ENCODE measurements at places on chromosomes 1 and 21.

DNA sequence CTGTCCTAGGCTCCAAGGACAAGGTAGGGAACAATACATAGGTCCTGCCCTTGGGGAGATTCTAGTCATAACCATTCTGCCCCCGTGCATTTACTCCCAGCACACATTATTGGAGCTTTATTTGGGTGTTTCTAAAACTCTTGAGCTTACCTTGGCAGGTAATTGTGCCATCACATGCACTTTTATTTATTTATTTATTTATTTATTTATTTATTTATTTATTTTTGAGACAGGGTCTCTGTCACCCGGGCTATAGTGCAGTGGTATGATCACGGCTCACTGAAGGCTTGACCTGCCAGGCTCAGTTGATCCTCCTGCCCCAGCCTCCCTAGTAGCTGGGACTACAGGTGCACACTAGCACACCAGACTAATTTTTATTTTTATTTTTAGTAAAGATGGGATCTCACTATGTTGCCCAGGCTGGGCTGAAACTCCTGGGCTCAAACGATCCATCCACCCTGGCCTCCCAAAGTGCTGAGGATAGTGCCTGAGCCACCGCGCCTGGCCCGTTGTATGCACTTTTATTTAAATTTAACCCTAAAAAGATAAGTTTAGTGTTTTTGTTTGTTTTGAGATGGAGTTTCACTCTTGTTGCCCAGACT, 9.2 kb downstream of the AGMAT start:
- no peak for DNase-seq

- no peak for DNase-seq
Observed at GRCh38 chr1:23020706-23021405, 1.6 kb downstream of the KDM1A start.

- no peak for DNase-seq
Observed at GRCh38 chr1:168430321-168430720, 113.5 kb downstream of the XCL2 start.

DNA sequence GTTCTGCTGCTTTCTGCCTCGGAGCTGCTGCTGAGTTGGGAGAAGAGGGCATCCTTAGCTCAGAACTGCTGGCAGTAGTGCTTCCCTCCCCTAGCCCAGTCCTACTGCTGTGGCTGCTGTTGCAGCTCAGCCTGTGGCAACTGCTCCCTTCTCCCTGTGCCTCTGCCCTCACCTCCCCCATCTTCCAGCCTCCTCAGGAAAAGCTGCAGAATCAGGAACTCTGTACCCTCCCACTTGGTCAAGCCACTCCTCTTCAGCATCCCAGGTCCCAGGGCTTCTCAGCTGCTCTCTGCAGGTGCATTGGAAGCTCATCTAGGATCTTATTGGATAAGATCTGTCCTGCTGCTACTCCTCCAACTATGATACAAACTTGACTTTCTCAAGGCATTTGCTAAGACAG, 316.7 kb downstream of the BRINP2 start:
- DNase-seq = no peak

DNA sequence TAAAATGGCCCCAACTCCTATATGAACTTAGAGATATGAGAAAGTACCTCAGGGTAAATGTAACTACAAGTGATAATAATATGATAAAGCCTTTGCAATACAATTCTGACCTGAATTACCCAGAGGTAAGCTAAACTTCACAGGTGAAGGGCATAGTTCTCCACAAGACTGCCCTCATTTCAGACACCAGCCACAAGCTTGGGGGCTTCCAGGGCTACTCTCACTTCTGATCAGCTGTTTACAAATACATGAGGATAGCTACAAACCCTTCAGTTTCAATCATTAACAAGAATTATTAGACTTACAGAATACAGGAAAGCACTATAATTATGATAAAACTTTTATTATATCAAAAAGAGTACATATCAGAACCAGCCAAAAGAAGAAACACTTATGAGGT, 18.7 kb upstream of the DPH5 start:
- no peak for DNase-seq

GRCh38 chr1:101165954-101166353, 70.9 kb upstream of the S1PR1 start:
- DNase-seq = no peak

- peak; percentile 53 for DNase-seq
Observed at GRCh38 chr1:185317886-185318310, 855 bp upstream of the IVNS1ABP start.

DNA sequence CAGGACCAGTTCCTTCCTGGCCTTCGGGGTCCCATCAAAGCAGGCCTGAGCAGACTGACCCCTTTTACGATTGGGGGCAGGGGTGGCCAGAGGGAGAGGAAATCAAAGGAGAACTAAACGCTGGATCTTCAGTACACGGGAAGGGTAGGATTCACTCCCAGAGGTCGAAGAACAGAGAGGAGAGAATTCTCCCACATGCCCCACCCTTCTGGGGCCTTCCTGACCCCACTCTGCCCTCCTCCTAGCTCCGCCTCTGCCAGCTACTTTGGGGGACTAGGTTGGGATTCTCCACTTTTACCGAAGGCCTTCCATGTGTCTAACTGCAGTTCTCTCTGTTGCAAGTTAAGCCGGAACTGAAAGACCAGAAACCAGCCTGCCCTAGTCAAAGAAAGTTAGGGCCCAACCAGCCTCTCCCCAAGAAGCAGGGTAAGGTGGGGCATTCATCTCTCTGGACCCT, 654 bp upstream of the ARHGEF2 start:
- no peak for DNase-seq

DNA sequence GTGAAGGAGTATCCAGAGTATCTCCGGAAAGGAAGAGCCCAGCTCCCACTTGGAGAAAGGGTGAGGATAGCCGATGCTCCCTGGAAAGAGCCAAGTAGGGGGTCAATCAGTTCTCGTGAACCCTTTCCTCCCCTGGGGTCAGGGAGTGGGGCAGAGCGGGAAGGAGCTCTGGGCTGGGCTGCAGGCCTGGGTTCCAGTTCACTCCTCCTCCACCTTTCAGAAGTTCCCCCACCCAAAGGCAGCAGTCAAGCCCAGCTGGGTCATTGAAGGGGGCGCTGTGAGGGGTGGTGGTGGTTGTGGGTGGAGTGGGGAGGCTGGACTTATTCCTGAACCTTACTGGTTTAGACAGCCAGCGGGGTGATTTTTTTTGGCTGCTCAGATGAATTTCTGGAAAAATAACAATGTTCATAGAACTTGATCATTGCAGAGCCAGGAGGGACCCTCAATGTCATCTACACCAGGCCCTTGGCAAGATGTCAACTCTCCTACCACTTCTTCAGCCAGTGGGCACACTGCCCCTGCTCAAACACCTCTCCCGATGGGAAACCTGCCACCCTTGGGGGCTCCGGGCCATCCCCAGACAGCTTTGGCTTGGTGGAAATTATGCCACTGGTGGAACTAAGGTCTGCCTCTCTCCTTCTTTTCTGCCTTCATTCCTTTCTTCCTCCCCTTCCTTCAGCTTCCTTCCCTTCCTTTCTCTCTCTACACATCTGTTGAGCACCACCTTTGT, 235.8 kb downstream of the TRABD2B start:
- no peak for DNase-seq

- peak; percentile 15 for DNase-seq
Observed at GRCh38 chr1:180863158-180863775, 49.4 kb upstream of the KIAA1614 start.

- no peak for DNase-seq
Observed at GRCh38 chr1:178686407-178686806, 38.6 kb upstream of the RALGPS2 start.

DNA sequence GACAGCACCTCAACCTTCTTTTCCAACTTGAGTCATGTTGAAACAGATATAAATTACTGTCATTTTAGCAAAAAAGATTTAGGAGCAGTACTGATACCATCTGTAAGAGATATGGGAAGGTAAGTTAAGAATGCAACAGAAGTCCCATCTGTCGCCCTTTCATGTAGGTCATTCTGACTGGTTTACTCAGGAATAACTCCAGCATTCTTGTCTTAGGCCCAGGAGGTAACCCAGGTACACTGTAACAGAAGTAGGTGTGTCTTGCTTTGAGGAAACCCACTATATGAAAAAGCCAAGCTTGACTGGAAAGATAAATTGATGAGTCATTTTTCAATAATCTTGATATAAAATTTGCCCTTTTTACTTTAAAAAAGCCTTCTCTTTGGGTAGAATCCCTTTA, 35.4 kb downstream of the PGM1 start:
- DNase-seq = no peak

DNA sequence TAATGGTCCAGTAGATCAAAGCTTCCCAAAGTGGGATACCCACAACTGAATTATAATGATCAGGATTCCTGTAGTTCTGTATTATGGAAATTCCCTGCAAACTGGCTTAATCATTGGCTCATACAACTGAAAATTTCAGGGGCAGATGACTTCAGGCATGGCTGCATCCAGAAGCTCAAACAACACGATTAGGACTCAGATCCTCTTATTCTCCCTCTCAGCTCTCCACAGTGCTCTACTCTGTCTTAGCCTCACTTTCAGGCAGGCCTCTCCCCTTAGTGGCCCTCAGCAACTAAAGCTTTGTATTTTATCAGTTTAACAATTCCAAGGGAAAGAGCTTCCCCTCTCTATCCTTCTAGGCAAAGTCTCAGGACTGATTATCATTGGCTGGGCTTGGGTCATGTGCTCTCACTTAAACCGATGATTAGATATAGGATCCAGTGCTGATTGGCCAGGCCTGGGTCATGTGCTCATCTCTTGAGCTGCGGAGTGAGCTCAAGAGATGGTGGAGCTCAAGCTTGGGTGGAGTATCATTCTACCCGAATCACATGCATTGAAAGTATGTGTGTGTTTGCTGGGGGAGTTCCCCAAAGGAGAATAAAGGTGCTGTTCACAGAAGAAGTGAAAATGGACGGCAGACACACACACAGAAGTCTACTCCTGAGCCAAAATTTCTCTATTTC, 57.9 kb upstream of the RUNX3 start:
- no peak for DNase-seq

- no peak for DNase-seq
Observed at GRCh38 chr1:232630894-232631195, 912 bp upstream of the SIPA1L2 start.

Measured in stimulated activated CD4-positive, alpha-beta T cell treated with anti-CD3 and anti-CD28 coated beads, Interleukin-2, amount 100 ng/mL, for 48 hours (primary cell).